Renal cortex interstitium (tissue), 15 donors: ENCODE measurements at places on chromosomes 5 and 9. TPM values are rescaled to one million over a fixed set of nuclear protein-coding genes. Genes with fewer than 3 reads are reported as not detected.

DNA sequence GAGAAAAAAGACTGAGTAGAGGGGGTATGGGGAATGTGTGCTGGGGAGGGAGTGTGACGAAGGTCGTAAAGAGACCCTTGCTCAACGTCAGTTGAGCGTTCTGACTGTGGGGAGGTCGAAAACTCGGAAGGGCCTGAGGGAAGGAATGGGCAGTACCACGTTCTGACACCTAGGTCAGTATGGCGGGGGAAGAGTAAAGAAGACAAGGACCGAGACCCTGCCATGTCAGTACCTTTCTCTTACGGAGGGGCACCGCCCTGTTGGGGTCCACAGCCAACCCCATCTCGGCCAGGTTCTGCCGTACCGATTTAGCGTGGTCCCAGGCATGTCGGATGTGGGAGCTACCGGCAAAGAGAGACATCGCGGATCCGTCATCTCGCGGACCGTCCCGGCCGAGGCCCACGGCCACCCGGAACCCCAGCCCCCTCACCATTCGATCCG lies 375 bp downstream of the NOP16 start:
- no peak for DNase-seq

GRCh38 chr9:6907772-6908381 lies 150.1 kb downstream of the KDM4C start:
- no peak for DNase-seq

The GABRA1 gene
- not detected for polyA plus RNA-seq

DNA sequence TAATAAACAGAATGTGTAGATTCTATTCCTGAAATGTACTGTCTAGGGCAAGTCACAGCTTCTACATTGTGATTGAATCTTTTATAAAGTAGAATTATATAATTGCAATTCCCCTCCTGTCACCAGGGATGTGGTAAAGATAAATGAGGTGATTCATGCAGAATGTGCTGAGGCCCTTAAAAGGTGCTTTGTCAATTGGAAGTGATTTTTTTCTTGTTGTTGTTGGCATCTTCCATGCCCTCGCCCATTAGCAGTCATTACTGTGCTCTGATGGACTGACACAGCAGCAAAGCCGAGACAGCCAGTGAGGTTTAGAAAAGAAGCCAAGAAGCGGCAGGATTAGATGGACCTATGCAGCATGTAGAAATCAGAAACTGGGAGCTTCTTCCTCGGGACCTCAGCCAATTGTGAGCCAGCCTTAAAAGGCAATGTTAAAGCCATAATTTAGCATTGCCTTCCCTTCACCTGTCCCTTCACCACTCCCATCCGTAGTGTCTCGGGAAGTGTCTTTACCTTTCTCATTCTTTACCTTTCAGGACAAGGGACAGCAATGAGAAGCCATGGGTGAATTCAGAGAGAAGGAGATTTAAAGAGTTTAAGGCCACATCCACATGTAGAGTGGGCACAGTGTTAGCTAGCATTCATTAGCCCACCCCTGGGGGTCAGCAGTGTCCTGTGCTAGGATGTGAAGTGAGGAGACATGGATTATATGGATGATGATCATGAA lies 257.8 kb downstream of the PLK2 start:
- DNase-seq: no peak

DNA sequence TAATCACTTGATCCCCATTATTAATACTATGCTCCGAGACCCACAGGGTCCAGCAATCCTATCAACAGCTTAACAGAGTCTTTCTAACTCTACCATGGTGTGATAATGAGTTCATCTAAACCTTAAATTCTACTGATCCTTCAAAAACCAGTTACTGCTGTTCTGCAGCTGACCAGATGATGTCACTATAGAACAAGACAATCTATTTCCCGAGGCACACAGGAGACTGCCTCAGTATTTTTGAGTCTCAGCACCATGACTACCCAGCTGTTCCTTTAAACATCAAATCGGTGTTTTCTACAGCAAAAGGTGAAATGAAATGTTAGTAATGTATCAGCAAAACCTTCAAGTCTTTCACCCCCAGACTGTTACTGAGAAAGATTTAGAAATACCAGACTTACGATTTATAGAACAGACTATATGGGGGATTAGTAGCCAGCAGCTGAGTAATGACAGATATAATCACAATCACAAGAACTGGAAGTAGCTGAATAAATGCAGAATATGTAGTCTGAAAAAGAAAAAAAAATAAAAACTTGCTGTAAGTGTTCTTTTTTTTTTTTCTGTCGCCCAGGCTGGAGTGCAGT lies 16.9 kb downstream of the DNAJC18 start:
- DNase-seq: peak; percentile 70

DNA sequence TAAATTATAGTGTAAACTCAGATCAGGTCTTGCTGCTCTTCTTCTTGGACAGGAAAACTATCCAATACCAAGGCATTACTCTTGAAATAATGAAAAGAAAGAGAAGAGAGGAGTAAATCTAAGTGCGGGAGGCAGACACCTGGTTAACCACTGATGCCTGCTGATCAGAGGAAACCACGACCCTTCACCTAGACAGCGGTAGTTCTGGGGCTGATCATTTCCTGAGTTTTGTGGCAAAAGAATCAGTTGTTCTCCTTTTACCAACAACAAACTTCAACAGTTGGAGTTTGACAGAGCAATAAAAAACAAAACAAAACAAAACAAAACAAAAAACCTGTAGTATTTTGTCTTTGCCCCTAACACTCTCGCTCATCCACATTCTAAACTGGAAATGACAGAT lies 3.0 kb downstream of the RLN1 start:
- DNase-seq: no peak

The CYSTM1 gene
- polyA plus RNA-seq: 89.7 TPM

DNA sequence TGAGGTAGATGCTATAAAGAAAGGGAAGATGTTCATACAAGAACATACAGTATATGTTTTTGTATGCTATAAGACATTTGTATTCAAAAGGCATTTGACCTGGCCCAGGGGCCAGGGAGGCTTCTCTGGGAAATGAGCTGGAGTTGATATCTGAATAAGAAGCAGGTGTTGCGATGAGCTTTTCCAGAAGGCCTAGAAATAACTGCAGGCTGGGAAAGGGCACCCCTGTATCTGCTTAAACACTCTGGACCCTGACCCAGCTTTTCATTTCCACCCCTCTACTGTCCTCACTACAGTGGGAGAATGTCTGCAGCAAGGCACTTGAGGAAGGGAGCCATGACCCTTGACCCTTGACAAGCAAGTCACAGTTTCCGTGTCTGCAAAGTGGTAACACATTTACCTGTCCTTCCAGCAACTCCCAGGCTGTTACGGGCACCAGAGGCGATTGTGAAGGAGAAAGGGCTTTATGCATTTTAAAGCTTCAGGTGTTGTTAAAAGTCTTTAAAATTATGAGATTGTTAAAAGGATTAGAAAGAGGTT lies 88.2 kb upstream of the PANK3 start:
- no peak for DNase-seq
